ENCODE measurements at places on chromosomes 4 and X.
A peak's percentile ranks its signal among the peaks of the same experiment; 100 is the strongest.

GRCh38 chr4:779555-779954 lies 46.4 kb downstream of the CPLX1 start:
- no peak for DNase-seq

- DNase-seq = no peak
These were observed 941.6 kb upstream of the GRID2 start for GRCh38 chr4:91362125-91362524.

DNA sequence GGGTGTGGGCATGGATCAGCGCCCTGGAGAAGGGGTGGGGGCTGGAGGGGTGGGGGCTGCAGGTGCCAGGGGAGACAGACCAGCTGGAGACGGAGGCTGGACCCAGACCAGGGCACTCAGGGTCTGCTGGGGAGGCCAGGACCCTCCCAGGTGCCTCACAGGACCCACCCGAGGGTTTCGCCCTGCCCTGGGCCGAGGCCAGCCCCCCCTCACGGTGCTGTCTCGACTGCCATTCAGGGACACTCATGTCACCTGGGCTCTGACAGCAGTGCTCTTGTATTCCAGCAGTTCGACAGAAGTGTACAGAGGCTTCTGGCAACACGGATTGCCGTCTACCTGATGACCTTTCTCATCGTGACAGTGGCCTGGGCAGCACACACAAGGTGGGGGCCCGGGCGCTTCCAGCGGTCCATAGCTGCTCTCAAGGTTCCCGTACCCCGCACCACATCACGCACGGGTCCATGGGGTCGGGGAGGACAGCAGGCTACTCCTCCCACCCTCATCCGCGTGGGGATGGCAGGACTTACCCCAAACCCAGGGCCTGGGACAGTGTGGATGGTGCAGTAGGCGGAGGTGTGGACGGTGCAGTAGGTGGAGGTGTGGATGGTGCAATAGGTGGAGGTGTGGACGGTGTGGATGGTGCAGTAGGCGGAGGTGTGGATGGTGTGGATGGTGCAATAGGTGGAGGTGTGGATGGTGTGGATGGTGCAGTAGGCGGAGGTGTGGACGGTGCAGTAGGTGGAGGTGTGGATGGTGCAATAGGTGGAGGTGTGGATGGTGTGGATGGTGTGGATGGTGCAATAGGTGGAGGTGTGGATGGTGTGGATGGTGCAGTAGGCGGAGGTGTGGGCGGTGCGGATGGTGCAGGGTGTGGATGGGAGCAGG lies 18.1 kb downstream of the TMEM175 start:
- DNase-seq = no peak

DNA sequence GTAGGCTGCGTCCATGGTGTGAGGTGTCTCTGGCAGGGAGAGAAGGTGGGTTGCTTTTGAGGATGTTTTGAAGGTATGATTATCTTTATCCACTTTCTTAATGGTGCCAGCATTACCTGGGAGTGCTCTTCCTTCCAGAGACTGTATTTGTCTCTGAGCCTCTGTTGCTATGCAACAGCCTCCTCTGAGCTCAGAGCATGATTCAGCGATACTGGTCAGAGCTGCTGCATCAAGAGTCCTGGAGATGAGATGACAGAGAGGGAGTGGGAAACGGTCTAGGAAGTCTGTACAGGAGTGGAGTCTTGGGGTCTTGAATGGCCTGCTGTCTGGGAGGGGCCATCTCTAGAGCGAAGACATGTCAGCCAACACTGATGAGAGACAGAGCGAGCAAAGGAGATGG lies 104.4 kb upstream of the RAB40AL start:
- DNase-seq = no peak

- DNase-seq = no peak
These were observed 47.2 kb downstream of the SLC34A2 start for GRCh38 chr4:25702848-25703247.

DNA sequence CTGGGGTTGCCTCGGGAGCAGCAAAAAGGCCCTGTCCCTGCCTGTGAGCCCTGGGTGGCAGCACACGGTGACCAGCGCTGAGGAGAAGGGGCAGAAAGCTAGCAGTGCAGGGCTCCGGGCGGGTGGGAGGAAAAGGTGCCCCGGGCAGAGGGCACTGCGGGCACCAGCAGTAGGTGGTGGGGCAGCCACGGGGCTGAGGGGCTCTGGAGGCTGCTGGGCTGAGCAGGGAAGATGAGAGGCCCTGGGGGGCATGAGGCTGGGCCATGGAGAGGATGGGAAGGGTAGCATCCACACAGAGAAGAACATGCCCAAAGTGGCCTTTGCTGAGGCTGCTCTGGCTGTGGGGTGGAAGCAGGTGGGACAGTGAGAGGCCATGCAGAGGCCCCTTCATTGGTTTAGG lies 67.5 kb upstream of the NKX1-1 start:
- DNase-seq = no peak

DNA sequence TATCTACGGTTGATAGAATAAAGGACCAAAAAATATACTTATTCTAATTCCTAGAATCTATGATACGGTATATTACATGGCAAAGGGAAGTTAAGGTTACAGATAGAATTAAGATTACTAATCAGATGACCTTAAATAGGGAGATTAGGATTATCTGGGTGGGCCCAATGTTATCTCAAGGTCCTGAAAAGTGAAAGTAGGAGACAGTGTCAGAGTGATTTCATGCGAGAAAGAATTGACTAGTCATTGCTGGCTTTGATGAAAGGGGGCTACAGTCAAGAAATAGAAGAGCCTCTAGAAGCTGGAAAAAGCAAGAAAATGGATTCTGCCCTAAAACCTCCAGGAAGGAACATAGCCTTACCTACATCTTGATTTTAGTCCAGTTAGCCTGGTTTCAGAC lies 176.9 kb upstream of the PPP1R2C start:
- DNase-seq = no peak

DNA sequence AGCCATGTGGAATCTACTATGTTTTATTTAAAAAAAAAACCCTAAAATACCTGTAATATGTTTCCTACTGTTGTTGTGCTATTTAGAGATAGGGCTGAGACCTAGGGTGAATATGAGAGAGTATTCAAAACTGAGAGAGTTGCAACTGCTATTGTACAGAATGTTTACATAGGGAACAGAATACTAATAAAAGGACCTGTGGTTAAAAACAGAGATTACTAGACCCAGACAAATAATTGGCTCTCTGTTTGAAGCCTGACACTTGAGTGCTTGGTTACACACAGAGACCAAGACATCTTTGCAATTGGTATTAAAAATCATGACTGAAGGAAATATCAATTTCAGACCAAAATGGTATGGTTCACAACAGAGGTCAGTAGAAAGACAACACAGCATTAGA lies 278.9 kb upstream of the GIMD1 start:
- DNase-seq = no peak

DNA sequence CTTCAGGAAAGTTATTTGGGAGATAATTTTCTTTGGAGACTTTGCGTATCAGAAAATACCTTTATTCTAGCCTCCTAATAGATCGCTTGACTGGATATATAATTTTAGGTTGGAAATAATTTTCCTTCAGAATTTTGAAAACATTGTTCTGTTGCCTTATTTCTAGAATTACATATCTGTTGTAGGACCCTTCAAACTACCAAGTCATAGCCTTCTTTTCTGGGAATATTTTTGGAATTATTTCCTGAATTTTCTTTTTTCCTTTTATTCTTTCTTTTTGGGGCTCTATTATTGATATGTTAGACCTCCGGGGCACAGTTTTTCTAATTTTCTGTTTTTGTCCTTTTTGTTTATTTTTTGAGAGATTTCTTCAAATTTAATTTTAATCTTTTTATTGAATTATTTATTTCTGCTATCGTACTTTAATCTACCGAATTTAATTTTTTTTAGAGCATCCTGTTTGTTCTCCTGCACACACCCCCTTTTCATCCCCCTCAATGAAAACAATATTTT lies 100.5 kb downstream of the KDM6A start:
- DNase-seq = no peak

DNA sequence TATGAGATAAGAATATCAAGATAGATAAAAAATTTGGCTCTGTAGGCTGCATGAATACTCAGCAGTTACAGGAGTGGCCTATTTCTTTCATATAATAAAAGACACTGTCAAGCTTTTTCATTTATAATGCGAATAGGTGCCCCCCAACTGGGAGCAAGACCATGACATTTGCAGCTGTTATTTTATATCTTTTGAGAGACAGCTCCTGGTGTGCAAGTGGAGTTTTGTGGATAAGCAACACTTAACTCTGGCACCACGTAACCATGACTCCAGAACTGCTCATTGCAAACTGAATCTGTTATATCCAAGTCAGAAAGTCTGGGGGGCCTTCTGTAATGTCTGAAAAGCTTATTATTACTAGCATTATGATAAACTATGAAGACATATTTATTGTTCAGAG lies 1372.4 kb downstream of the C4orf33 start:
- DNase-seq = no peak

DNA sequence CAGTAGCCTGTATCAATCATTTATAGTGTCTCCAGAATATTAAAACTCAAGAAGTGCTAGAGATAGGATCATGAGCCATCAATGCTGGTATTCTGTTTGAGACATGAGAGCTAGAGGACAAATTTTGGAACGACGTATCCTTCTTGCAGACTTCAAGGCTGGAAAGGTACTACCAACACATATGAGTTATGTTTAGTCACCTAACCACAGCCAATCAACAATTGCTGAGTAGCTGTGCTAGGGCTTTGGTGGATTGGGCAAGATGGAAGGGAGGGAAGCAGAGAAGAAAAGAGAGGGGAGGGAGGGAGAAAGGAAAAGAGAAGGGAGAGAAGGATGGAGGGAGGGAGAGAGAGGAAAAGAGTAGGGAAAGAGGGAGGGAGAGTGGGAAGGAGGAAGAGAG lies 21.6 kb upstream of the RAI2 start:
- DNase-seq = no peak

DNA sequence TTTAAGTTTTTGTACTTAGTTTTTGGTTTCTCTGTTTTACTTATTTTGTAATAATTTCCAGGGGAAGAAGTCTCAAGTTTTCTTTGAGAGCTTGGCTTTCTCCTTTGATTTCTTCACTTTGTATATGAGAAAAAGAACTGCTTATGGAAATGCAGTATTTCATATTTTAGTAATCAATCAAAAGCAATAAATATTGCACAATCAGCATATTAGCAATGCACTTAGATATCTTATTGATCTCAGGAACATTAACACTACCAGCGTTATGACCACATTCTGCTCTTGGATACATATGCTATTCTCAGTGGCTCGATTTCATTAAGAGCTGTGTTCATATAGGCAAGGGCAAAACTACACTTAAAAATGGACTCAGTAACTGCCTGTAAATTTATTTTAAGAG lies 381.0 kb upstream of the DMD start:
- DNase-seq = no peak

GRCh38 chrX:129496625-129497024 lies 26.7 kb downstream of the SMARCA1 start:
- DNase-seq = no peak

- no peak for DNase-seq
These were observed 1121.2 kb downstream of the RAPGEF2 start for GRCh38 chr4:160224049-160224448.

GRCh38 chrX:119101168-119101567 lies 26.4 kb downstream of the KIAA1210 start:
- no peak for DNase-seq

GRCh38 chrX:146614663-146615478 lies 194.7 kb upstream of the CXorf51B start:
- no peak for DNase-seq

DNA sequence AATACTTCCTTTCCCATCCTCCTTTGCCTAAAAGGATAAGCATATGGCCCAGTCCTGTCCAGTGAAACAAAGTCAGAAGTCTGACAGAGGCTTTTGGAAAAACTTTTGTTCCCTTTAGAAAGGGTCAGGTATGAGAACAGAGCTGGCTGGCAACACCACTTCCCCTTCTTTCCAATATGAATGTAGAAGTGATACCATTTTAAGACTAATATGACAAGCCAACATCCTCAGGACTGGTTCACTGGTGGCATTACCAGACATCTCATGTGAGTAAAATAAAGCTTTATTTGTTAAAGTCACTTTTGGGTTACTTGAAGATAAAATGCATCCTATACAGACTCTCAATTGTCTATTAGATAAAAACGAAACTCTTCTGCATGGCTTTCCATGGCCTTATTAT lies 83.6 kb upstream of the PTCHD1 start:
- DNase-seq = no peak

GRCh38 chr4:124066595-124066994 lies 645.9 kb downstream of the ANKRD50 start:
- DNase-seq = no peak

DNA sequence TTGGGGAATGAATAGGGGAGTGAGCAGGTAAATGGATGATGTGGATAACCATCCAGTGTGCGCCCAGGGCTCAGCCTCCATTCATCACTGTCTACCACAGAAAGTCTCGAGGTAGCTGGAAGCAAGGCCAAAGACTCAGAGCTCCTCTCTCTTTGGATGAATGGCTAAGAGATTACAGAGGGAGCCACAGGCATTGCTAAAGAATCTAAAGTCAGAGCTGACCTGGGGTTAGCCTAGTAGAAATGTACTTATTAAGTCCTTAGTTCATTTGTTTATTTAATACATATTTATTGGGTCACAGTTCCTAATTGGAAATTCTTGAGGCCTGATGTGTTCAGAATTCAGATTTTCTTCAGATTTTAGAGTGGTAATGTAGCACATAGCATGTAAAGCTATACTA lies 88.7 kb upstream of the HPF1 start:
- no peak for DNase-seq

DNA sequence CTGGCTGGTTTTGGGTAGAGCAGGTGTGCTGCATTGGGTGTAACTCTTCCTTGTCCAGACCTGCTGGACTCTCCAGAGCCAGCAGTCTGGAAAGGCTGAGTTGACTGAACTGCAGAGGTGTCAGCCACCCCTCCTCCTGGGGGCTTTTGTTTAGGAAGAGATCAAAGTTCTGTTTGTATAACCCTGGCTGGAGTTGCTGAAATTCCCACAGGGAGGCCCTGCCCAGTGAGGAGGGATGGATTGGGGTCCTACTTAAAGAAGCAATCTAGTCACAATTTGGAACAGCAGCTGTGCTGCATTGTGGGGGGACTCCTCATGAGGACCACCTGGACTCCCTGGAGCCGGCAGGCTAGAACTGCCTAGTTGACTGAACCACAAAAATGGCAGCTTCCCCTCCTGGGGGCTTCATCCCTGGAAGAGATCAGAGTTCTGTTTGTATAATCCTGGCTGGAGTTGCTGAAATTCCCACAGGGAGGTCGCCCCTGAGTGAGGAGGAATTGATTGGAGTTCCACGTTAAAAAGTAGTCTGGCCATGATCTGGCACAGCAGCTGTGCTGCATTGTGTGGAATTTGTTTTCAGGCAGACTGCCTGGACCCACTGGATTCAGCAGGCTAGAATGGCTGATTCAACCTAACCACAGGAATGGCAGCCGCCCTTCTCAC lies 264.9 kb upstream of the ZC4H2 start:
- DNase-seq = no peak

DNA sequence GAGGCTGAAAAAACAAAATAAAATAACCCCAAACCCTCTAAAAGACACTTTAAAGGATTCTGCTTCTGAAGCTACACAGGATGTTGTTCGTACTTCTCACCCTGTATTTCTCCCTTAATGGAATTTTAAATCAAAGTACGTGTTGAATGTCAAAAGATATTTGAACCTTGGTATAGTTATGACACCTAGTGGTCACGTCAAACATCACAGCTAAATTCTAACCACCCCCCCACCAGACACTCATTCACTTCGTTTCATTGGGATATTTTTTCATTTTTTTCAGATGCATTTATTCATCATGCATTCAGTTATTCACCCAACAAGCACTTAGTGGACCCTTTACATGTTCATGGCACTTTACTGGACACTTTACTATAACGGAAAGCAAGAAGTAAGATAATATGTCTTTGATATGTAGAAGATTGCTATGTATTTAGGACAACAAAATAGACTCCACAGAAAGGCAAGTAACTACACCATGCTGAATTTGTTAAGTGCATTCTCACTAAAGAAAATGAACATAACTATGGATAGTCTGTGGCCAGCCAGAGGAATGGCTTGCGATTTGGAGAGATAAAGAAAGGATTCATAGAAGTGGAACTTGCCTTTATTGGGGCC lies 62.5 kb upstream of the GPR174 start:
- DNase-seq = peak; percentile 68
